ENCODE measurements at places on chromosomes 13 and 19.

DNA sequence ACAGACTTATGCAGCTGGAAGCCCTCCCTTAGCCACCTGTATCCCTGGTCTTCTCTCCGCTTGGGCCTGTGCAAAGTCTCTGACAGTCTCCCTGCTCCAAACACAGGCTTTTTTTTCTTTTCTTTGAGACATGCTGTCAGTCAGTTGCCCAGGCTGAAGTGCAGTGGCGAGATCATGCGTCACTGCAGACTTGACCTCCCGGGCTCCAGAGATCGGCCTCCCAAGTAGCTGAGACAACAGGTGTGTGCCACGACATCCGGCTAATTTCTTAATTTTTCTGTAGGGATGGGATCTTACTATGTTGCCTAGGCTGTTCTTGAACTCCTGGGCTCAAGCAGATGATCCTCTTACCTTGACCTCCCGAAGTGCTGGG is 1.6 kb downstream of the MZF1 start:
- DNase-seq = no peak

DNA sequence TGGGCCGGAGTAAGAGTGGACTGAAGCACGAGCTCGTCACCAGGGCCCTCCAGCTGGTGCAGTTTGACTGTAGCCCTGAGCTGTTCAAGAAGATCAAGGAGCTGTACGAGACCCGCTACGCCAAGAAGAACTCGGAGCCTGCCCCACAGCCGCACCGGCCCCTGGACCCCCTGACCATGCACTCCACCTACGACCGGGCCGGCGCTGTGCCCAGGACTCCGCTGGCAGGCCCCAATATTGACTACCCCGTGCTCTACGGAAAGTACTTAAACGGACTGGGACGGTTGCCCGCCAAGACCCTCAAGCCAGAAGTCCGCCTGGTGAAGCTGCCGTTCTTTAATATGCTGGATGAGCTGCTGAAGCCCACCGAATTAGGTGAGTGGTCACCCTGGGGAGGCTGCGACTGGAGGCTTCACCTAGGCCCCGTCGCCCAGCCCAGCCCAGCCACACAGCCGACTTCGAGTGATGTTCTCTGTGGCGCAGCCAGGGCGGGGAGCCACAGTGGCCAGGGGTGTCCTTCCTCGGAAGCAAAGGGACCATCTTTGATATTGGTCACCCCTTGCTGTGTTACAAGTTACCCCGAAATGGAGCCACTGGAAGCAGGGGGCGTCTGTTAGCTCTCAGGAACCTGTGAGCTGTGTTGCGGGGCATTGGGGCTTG is 5.6 kb downstream of the PIAS4 start:
- no peak for DNase-seq

GRCh38 chr19:19588546-19588945 is 29.9 kb downstream of the PBX4 start:
- DNase-seq = no peak

DNA sequence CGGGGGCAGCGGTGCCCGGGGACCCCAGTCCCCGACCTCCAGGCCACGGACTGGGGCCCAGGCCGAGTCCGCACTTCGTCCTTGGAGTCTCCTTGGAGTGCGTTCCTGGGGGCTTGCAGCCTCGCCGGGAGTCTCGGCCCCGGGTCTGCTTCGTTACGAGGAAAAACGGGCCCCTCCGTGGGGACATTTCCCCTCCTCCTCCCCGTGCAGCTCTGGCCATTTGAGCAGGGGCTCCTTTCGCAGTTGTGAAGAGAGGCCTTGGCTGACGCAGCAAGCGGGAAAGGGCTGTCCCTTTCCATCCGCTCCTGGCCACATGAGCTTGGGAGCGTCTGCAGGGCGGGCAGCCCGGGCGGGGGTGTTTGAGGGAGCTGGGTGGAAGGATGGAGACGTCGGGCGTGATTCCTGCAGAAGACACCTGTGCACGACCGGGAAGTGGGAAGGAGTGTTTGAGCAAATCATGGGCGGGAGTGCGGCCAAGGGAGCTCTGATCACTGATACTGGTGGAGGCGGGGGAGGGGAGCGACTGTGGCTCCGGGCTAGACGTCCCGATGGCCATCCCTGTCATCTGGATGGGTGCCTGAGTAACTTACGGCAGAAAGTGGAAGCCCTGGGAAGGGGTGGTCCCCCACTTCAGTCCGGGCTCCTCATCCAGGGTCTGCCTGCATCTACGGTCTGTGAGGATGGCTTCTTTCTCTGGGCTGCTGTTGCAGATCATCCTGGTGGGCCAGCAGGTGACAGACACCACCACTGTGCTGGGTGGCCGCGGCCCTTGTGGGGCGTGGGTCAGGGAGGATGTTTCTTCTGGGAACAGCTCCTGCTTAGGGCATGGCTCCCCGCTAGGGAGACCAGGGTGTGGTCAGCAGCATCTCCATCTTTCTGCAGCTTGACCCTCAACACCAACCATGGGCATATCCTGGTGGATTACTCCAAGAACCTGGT is 736 bp downstream of the GPI start:
- DNase-seq = peak; percentile 36

DNA sequence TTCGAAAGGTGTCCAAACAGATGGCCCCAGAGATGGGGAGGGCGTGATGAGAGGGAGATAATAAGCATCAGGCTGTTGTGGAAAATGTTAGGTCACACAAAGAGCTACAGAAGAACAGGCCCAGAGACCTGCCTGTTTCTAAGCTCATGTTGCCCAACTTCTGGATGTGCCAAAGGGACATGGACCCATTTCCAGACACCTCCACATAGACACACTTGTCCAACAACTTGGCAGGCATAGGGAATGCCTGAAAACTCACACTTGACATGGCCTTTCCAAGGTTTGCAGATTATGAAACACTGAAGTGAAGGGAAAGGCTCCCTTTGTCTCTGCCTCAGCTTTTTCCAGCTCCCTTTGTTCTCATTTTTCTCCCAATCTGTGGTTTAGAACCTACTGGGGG is 43.5 kb upstream of the CYP2B6 start:
- DNase-seq = no peak

DNA sequence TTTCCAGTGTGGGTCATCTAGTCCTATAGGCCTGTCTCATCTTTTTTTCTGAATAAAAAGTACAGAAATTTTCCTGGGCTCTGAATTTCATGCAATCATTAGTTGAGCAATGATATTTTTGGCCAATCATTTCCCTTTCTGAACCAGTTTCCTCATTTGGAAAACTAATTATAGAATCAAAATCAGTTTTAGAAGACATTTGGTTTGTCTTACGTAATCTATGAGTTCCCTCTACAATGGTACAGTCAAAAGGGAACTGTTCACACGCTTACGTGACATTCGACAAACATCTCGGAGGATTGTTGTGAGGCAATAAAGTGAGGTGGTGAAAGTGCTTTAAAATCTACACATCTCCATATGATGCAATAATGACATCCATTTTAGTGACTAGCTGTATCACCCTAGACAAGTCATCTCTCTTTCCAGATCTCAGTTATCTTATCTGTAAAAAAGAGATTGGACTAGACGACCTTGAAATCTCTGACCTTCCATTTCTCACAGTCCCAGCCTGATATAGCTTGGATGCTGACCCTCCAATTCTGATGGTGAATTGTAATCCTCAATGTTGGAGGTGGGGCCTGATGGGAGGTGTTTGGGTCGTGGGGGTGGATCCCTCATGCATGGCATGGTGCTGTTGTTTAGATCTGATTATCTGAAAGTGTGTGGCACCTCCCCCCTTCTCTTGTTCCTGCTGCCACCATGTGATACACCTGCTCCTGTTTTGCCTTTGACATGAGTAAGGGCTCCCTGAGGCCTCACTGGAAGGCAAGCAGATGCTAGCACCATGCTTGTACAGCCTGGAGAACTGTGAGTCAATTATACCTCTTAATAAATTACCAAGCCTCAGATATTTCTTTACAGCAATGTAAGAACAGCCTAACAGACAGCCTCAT is 26.7 kb downstream of the FLT1 start:
- DNase-seq = no peak

GRCh38 chr19:56091751-56092546 is 29.1 kb downstream of the ZNF787 start:
- no peak for DNase-seq

DNA sequence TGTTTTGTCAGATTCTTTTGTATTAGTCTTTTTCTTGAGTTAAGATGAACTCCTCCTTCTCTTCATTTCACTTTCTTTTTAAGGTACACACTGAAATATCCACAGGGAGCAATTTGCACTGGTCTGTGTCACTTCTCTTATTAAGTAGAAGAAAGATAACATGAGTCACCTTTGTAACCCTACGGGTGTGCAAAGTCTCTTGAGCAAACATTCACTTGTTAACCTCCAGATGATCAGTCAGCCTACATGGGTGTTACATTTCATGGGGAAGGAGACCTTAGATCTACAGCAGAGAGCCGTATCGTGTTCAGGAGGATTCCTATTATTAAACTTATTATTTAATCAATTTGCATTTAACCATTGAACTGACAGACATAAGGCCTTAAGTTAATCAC is 5.1 kb downstream of the ZNF507 start:
- DNase-seq = no peak

- DNase-seq = no peak
Measured at GRCh38 chr13:98834254-98834960, 81.9 kb upstream of the SLC15A1 start.

- DNase-seq = no peak
Measured at GRCh38 chr19:5026706-5027273, 57.9 kb downstream of the KDM4B start.

DNA sequence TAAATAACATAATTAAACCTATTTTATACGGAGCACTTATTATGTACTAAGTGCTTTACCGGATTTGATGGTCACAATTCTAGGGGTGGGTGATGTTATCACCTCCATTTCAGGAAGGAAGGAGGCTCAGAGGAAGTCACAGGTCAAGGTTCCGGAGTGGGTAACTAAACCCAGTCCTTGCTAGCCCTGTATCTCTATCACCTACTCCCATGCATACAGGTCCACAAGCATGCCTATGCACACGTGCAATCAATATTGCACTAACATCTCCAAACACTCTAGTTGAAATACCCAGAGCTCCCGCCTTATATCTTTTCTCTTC is 17.8 kb upstream of the FOSB start:
- DNase-seq = no peak

DNA sequence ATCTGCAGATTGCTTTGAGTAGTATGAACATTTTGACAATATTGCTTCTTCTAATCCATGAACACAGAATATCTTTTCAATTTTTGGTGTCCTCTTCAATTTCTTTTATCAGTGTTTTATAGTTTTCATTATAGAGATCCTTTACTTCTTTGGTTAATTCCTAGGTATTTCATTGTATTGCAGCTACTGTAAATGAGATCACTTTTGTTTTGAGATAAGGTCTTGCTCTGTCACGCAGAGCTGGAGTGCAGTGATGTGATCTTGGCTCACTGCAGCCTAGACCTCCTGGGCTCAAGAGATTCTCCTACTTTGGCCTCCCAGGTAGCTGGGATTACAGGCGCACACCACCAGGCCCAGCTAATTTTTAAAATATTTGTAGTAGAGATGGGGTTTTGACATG is 9.8 kb downstream of the CYP2A7 start:
- no peak for DNase-seq

GRCh38 chr19:2037651-2038255 is 13.3 kb downstream of the MKNK2 start:
- DNase-seq = no peak

GRCh38 chr19:31500197-31500830 is 151.1 kb upstream of the TSHZ3 start:
- DNase-seq = no peak

DNA sequence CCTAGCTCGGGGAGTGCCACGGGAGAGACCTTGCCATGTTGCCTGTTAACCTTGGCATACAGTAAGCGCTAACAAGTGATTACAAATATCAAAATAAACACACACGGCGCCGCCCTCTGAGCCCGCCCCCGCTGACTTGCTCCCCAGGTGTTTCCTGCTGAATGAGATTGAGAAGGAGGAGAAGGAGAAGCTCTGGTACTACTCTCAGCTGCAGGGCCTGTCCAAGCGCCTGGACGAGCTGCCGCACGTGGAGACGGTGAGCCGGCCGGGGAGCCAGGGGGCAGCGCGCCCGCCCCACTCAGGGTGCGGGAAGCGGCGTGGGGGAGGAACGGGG is 5.0 kb downstream of the APC2 start:
- no peak for DNase-seq

DNA sequence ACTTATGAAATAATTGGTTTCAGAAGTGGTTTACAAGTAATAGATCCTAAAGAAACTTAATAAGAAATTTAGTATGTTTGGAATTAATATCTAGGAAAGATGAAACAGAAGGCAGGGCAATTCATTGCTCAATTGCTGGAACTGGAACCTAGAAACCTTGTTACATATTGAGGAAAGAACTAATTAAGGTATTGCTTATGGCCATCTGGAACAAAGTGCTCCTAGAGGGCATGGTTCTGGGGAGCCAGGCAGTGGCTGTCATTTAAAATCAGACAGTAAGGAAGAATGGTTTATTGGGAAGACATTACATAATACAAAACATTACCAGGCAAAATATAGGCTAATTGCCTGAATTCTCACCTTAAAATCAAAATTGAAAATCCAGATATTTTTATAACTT is 224.1 kb downstream of the SLITRK6 start:
- DNase-seq = no peak

- no peak for DNase-seq
Measured at GRCh38 chr19:31252441-31252840, 96.8 kb downstream of the TSHZ3 start.

- DNase-seq = peak; percentile 78
Measured at GRCh38 chr19:29605653-29606419, at the start of gene POP4. Gene POP4, plus strand, starts transcription at chr19:29606283. Its CDS starts 36 bp downstream, at chr19:29606319.

- no peak for DNase-seq
Measured at GRCh38 chr13:45310341-45311131, 30.4 kb downstream of the TPT1 start.

- no peak for DNase-seq
Measured at GRCh38 chr13:39402221-39402970, 200.6 kb downstream of the LHFPL6 start.

DNA sequence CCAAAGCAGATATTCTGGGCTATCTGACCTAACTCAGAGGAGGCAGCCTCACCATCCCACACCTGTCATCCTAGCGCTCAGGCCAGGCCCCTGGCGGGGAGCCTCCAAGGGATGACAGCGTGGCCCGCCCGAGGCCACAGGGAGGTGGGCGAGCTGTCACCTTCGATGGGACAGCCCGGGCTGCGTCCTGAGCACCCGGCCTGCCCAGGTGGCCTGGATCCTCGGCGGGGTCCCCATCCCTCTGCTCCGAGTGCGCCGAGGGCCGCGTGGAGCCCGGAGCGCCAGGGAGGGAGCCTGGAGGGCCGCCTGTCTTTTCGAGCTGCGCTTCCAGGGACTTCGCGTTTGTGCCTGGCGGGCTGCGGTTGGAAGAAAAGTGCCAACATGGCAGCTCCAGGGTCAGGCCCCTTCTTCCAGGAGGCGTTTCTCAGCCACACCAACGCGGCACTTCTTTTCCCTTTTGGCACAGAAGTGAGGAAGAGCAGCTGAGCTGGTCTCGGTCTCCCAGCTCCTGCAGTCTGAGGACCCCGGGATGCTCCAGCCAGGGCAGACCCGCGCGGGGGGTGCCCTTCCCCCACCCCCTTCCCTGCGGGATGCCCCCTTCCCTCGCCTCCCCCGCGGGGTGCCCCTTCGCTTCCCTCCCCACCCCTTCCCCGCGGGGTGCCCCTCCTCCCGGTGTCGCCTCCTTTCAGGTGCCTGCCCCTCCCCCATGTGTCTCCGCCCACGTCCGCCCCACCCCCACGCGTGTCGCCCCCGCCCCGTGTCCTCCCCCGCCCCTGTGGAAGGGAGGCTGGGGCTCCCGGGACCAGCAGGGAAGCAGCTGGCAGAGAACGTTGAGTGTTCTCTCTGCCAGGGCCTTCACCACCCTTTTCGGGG is 42.3 kb downstream of the GJA3 start:
- peak; percentile 45 for DNase-seq

All from substantia nigra (tissue), 51 donors.